CD4-positive, alpha-beta T cell treated with Interleukin-1 beta for 1 hour (primary cell): ENCODE measurements at places on chromosomes 3 and 15.
A peak's percentile ranks its signal among the peaks of the same experiment; 100 is the strongest.

DNA sequence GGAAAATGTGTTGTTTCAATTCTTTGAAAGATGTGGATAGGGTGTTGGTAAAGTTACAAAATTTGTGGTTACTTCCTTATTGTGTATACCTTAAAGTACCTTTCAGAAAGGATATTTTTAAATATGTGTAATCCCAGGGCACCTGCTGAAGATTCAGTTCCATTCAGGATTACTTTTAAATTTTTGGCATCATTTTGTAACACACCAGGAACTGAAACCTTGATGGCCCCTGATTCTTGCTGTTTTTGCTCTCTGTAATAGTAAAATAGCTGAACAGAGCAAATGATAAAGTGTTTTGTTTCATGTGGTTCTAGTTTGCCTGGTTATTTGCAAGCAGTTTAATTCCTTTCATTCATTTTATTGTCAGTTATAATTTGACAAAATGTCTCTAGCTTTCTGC lies 160.9 kb downstream of the KLHL25 start:
- no peak for DNase-seq

- peak; percentile 13 for DNase-seq
Measured at GRCh38 chr3:124941771-124942170, 7.2 kb upstream of the MUC13 start.

GRCh38 chr15:34621675-34622074 lies 38.2 kb upstream of the GOLGA8B start:
- no peak for DNase-seq

GRCh38 chr3:149384911-149385321 lies 7.5 kb upstream of the TM4SF1 start:
- DNase-seq, result no peak

DNA sequence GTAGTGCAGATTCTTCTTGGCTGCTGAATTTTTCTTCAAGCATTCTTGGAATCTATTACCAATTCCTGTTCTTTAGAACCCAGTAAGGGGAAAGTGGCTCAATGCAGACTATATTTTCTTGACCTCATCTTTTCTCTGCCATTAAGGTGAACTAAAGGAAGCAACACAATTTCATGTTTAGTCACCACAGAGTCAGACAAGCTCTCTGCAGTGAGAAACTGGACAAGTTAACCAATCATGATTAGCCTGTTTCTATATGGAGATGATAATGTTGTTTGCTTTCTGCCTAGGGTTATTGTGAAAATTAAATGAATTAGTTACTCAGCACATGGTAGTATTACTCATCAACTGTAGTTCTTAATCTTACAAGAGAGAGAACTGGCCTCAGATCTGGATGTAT lies 1075.1 kb downstream of the AGBL1 start:
- no peak for DNase-seq
